ENCODE measurements at places on chromosomes 12 and 14. TPM values are rescaled to one million over a fixed set of nuclear protein-coding genes. Genes with fewer than 3 reads are reported as not detected.

DNA sequence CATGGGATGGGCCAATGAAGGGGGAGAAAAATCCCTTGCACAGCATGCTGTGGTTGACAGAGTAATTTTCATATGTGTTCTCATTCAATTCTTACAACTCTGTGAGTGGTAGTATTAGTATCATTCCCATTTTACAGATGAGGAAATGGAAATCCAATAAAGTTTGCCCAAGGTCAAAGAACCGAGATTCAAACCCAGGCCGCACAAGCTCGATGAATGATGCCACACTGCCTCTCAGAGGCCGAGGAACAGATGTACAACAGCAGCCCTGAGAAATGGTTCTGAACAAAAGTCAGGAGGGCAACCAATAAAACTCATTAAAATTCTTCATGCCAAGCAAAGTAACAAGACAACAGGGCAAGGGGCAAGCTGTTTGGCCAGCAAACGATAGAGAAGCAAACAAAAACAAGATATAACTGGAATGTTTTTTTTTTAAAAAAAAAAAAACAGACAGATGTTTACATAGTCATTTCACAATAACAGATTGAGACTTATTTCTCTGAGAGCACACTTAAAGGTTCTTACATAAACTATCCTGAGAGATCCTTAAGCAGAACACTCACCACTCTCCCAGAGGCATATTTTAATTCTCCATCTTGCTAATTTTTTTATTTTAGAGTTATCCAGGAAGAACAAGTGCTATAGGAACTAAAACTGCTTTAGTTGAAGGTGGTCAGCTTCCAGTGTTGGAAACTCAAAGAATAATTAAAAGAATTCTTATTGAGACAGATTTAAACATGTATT, 85.8 kb downstream of the EXOC5 start:
- no peak for DNase-seq

- no peak for DNase-seq
These were observed 178.3 kb upstream of the PLEKHA5 start for GRCh38 chr12:18951218-18951617.

DNA sequence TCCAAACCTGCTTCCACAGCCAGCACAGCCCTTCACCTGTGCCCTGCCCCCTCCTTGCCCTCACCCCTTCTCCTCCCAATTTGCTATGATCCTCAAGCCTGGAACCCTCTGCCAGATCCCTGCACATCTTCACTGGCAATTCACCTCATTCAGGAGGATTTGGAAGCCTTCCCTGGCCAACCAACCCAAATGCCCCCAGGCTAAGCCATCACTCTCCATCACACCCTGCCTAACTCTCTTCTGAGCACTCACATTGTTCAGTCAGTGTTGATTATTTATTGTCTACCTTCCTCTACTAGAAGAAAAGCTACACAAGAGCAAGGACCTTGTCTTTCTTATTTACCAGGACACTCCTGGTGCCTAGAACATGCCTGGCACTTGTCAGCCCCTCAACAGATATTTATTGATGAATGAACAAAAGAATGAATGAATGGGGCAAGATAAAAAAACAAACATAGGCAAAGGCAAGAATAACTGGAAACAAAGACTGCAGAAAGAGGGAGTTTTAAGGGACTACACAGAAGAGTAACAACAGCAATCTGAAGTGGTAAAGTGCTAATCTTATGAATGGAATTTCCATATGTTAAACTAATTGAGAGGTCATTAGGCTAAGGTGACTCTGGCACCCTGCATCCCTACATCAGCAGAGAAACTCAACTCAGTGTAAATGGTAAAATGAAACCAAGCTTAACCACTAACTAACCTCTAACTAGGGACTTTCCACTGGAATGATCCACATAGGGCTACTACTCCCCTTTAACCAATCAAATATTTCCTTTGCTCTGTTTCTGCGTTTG, 33.4 kb downstream of the TMTC1 start:
- DNase-seq = no peak

The ALX1 gene
- total RNA-seq = not detected

GRCh38 chr14:22781301-22781991, 15.0 kb downstream of the OXA1L start:
- DNase-seq = peak; percentile 29

DNA sequence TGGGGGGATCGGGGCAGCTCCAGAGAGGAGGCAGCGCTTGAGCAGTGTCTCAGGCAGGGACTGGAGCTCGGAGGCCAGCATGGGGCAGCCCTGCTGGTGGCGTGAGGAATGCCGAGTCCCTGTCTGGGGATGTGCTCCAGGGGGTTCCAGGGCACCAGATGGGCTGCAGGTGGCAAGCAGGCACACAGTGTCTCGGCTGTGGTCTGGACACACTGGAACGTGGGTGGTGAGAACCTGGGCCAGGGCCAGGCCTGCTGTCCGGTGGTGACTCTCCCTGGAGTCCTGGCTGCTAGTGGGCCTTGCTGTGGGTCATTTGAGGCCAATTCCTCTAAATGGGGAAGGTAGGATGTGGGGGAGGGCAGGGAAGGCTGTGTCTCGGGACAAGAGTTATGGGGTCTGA, 199.4 kb upstream of the RTL1 start:
- no peak for DNase-seq

DNA sequence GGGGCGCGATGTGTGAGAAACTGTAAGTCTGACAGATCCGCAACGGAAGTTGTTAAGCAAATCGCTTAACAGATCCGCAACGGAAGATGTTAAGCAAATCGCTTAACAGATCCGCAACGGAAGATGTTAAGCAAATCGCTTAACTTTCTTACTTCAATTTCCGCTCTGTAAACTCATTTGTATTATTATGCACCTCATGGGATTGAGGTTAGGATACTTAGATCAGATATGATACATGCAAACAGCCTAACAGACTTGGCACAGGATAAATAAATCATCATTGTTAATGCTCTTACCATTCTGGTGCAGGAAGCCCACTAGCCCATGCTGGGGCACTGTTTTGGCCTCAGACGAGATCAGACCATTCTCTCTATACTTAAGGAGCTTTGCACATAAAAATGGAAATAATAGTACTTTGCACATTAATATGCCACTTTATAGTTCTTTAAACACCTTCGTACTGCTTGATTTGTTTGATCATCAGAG, 399 bp downstream of the NCAPD2 start:
- DNase-seq = peak; percentile 18

The JDP2 gene
- total RNA-seq = 32.3 TPM

DNA sequence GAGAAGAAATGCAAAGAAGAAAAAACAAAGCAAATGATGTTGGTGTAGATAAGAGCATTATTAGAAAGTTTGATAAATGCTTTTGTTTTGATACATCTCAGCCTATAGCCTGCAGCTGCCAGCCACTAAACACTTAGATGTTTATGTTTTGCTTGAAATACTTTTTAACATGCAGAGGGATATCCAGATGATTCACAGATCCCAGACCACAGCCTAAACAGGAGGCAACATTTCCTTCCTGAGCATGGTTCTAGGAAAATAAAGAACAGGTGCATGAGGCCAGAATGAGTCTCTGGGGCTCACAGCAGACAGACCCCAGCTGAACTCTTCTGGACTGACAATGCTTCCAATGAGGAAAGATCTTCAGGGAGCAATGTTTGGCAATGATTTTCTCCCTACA, 103.7 kb upstream of the EEA1 start:
- no peak for DNase-seq

DNA sequence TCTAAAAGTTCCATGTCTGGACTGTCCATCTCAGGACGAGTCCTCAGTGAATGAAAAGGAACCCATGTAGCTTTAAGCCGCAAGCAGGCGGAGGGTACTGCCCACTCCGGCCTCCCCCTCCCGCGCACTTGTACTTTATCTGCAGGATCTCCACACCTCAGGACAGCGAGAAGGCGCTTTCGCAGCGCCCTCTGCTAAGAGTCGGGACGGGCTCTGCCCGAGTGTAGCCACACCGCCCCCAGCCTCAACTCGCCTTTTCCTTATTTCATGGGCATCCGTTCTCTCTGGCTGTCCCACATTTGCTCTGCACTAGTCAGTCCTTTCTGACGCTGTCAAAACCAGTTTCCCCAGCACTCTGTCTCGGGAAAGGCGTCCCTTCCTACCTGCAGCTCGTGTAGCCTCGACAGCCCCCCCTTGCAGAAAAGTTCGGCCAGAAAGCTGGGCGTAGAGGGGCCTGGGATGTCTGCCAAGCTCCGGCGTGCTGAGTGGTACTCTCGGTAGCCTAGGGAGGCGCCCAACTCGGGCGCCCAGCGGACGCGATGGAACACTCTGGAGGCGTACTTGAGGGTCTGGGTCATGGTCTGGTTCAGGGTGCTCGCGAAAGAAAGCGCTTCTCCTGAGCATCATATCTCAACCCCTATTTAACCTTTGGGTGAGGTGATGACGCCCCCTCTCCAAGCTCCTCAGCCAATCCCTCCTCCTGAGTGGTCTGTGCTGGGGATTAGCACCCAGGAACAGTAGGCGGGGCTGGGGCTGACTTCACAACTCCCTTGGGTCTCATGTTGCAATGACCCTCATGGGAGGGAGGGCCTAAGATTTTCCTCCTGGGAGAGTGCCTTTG, at the start of gene CYP27B1:
CYP27B1 (minus strand) TSS at position 615 of the 841 bp plus-strand sequence; CDS start at position 578, 37 bp downstream.
- no peak for DNase-seq

The STAC3 gene
- 0.48 TPM for total RNA-seq

DNA sequence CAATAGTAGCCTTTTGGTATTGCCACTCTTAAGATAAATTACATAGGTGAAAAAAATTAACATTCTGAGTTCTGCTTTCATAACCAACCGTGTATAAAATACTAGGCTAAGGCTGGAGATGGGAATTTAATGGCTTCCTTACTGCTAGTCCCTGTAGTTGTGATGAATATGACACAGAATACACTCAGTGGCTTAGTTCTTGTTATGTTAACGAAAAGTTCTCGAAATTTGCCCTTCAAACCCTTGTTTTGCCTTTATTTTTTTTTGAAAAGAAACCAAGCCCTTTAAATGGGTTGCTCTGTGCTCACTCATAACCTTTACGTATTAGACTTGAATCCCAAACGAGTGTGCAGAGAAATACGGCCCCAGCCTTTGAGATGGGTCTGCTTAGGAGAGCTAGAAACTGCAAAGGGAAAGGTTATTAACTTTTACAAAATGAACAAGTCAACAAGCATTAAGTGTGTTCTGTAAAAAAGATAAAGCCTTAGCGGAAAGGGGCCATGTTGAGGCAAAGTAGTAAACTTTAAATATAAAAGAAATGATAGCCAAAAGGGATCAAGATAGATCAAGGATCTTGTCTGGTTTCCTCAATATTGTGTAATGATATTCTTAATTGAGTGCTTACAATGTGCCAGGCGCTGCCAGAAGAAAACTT, 1.7 kb downstream of the NUDT4 start:
- no peak for DNase-seq

DNA sequence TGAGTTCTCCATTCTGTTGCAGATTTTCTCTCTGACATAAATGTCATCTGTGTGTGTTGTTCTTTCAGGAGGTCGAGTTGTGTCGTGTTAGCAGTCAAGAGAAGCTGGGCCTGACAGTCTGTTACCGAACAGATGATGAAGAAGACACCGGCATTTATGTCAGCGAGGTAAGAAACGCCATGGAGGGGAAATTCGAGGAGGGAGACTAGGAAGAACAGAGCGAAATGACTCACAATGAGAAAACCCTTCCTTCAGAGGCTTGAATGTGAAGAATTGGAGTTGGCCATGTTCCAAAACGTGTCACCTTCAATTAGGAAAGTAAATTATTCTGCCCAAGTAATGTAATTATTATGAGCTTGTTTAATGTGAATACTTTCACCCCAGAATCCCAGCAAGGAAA, 364.5 kb downstream of the PDZRN4 start:
- peak; percentile 22 for DNase-seq

GRCh38 chr12:52213564-52214420, 19.3 kb upstream of the KRT7 start:
- peak; percentile 90 for DNase-seq

DNA sequence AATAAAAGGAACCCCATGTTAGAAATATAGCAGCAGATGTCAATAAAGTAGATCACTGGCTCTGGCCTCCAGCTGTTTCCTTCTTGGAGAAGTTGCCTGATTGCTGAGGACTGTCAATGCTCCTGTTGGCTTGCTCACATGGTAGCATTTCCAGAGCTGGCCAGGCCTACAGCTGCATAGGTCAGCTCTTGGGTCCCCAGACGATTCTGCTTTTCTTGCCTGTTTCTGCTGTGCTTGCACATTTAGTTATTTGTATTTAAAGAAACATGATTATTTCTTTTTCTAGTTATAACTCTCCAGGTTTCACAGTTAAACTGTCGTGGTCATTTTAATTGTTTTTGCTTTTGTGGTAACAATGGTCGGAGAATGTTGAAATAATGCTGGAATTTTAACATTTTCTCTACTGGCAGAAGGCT, 7.2 kb downstream of the NAV3 start:
- DNase-seq = no peak

DNA sequence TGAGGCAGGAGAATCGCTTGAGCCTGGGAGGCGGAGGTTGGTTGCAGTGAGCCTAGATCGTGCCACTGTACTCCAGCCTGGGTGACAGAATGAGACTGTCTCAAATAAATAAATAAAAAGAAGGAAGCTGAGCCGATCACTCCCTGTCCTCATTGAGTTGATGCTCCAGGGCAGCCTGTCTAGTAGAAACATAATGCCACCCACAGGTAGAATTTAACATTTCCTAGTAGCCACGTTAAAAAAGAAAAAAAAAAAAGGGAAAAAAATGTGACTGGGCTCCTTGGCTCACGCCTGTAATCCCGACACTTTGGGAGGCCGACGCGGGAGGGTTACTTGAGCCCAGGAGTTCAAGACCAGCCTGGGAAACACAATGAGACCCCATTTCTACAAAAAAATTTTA, 135.7 kb downstream of the SCARB1 start:
- no peak for DNase-seq

The ARHGAP9 gene
- total RNA-seq = not detected

DNA sequence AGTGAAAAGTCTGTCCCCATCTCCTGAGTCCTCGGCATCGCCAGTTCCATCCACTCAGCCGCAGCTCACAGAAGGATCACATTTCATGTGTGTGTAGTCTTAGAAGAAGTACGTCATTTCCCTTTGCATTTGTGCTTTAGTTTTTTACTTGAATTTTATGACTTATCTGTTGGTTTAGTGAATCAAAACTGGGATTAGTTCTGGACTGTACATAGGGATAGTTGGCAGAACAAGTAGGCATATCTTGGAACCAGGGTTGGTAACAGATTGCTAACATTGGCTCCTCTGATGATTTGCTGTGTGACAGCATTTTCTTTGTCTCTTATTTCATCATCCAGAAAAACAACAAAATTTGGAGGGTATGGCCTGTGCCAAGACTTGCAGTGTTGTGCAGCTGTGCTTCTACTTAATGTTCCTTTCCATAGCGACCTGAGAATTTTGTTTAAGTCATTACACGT, 69.6 kb upstream of the AEBP2 start:
- DNase-seq = no peak
